Activated T-helper 9 cell treated with anti-CD3 and anti-CD28 coated beads, Interleukin-2, amount 50 U/mL, for 16 hours (primary cell): ENCODE measurements at places on chromosomes 16 and 17.

DNA sequence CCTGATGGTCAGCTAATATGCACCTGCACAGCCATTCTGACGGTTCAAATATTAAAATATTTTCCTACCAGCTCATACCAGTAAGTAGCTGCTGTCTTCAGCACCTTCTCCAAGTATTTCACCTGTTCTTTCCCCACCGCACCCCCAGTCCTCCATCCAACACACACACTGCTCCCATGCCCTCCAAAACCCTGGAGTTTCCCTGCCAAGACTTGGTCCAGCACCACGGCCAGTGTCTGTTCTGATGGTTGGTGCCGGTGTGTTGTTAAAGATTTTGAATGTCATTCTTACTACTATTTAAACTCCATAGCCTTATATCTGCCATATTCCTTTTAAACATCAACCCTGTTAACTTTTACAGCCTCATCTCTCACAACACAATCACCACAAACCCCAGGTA, 142.4 kb downstream of the GSG1L start:
- no peak for DNase-seq

- DNase-seq, result no peak
Observed at GRCh38 chr16:50941681-50942080, 199.8 kb downstream of the CYLD start.

GRCh38 chr17:80034791-80035686, 633 bp downstream of the TBC1D16 start:
- peak; percentile 10 for DNase-seq

DNA sequence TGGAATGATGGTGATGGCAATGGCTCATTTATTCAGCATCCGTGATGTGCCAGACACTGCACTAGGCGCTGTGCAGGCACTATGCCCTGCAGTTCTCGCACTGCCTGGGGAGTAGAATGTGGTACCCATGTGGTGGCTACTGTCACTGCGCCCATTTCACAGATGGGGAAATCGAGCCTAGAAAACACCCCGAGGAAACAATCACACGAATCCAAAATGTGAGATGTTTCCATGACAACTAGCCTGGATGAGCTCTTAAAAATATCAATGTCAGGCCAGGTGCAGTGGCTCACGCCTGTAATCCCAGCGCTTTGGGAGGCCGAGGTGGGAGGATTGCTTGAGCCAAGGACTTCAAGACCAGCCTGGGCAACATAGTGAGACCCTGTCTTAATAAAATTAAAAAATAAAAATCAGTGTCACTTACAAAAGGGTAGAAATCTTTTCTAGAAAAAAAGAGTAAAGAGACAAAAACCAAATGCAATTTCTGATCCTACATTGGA, 57.9 kb upstream of the TNRC6A start:
- no peak for DNase-seq
